ENCODE measurements at places on chromosomes 1 and 21. TPM values are rescaled to one million over a fixed set of nuclear protein-coding genes. Genes with fewer than 3 reads are reported as not detected.

- DNase-seq: no peak
Measured at GRCh38 chr1:150981177-150981804, 801 bp upstream of the ANXA9 start.

DNA sequence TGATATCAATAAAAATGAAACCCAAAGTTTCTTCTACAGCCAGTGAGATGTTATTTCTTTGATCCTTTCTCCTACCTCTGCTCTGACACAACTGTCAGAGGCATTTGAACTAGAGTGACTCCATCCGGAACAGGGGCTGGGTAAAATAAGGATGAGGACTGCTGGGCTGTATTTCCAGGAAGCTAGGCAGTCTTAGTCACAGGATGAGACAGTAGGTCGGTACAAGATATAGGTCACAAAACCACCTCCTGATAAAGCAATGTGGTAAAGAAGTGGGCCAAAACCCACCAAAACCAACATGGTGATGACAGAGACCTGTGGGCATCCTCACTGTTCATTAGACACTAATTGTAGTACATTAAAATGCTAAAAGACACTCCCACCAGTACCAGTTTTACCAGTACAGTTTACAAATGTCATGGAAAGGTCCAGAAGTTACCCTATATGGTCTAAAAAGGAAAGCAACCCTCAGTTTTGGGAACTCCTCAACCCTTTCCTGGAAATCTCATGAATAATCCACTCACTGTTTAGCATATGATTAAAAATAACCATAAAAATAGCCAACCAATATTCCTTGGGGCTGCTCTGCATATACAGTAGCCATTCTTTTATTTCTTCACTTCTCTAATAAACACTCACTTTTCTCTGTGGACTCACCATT is 96.7 kb downstream of the GABPA start:
- no peak for DNase-seq

- DNase-seq: no peak
Measured at GRCh38 chr1:205074513-205074912, 9.7 kb downstream of the TMEM81 start.

DNA sequence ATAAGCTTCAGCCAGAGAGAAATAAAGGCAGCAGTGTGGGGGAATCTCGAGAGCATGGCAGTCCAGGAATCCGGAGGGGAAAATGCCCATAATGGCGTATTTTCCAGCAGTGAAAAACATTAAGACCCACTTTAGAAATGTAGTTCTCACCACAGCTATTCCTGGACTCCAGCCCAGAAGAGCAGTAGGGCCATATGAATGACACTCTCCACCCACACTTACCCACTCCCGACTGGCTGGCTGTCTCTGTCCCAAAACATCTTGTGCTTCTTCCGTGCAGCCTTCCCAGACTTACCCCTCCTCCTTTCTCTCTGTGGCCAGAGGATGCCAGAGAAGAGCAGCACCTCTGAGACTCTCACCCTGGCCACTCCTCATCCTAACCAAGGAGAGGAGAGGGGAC is 56.4 kb downstream of the TRABD2B start:
- no peak for DNase-seq

GRCh38 chr1:54516249-54516920 is 31.6 kb upstream of the ACOT11 start:
- DNase-seq: no peak

DNA sequence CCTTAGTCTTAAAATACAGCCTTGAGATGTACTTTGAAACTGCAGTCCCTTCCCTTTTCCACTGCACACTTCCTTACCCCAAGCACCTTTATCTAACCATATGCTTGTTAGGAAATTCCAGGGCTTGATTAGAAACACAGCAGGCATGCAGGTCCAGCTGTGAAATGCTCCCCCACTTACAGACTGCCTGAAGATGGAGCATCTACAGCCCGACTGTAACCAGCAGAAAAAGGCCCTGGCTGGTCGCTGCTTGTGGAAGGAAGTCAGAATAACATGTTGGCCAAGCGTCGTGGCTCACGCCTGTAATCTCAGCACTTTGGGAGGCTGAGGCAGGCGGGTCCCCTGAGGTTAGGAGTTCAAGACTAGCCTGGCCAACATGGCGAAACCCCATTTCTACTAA is 37.2 kb downstream of the VN1R5 start:
- no peak for DNase-seq

Gene MEX3A
- total RNA-seq: 0.49 TPM

Gene RYR2
- total RNA-seq: 408 TPM

Gene TMEM63A
- total RNA-seq: 29.0 TPM

DNA sequence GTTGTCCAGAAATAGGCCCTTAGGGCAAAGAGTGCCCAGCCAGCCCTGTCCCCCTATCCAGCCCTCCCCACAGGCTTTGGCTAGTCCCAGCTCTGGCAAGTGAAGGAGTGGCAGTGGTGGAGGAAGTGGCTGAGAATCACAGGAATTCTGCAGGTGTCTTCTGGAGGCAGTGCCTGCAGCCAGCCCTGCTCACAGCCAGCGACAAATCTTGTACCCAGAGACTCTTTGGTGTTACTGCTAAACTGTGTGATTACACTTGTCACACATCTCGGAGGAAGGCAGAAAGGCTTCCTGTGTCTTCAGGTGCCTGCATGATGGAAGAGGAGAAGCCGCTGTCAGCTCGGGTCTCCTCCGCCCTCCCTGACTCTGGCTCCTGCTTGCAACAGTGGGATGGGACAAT is 71.6 kb upstream of the GRIK3 start:
- no peak for DNase-seq

Gene KIF14
- 0.05 TPM for total RNA-seq

GRCh38 chr1:232586679-232587078 is 43.3 kb downstream of the SIPA1L2 start:
- no peak for DNase-seq
